OCI-LY7 (cell line): ENCODE measurements at places on chromosomes 16 and 17. TPM values are rescaled to one million over a fixed set of nuclear protein-coding genes. Genes with fewer than 3 reads are reported as not detected.

The ADORA2B gene
- not detected in 2 replicates for total RNA-seq

The BAIAP3 gene
- total RNA-seq = 2.4 and 3.2 TPM in 2 replicates

DNA sequence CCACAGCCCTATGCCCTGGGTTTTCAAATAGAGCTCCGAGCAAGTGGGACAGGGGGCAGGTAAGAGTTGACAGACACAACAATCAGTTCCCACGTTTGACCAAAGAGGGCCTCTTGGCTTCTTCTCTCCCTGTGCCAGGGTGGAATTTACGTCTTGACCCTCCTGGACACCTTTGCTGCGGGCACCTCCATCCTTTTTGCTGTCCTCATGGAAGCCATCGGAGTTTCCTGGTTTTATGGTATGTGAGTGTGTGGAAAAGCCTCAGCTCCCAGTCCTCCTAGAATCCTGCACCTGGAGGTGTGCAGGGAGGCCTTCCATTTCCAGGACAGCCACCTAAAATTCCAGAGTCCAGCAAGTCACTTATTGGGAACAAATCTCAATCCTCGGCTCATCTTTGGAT lies 42.5 kb downstream of the SLC6A2 start:
- DNase-seq = no peak

DNA sequence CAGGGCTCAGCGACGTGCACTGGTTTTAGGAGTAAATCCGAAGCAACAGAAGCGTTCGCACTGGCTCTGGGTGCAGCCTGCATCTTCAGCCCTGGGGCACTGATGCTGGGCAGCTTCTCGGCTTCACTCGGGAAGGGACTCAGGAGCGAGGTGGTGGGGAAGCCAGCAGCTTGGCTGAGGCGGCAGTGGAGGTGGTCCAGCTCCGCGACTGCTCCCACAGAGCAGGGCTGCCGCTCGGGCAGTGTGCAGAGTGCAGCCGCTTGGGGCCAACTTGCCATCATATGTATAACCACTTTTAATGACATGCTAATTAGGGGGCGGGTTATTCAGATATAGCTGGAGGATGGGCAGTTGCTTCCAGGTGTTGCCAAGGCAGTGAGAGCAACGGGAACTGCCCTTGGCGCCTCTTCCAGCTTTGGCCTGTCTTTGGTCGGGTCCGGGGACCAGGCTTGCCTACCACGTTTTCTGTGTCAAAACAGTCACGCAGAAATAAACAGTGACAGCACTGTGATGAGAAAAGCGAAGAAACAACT lies 26.7 kb downstream of the METRNL start:
- DNase-seq = no peak

The CES3 gene
- total RNA-seq = 1.4 and 1.9 TPM in 2 replicates

DNA sequence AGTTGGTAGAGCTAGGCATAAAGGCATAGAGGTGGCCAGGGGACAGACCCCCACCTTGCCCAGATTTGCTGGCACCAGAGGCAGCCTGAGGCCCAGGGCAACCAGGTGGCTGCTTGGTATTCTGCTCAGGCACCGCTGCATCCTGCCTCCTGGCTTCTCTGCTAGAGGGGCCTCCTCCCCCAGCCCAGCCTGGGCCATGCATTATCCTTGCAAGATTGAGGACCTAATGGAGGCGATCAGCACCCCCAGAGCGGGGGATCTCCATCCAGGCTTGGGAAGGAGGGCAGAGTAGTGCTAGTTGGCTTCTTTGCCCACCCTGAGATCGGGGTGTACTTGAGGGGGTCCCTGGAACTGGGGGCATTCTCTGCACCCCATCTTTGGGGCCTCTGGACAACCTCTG lies 23.8 kb downstream of the CDK5RAP3 start:
- DNase-seq = no peak

DNA sequence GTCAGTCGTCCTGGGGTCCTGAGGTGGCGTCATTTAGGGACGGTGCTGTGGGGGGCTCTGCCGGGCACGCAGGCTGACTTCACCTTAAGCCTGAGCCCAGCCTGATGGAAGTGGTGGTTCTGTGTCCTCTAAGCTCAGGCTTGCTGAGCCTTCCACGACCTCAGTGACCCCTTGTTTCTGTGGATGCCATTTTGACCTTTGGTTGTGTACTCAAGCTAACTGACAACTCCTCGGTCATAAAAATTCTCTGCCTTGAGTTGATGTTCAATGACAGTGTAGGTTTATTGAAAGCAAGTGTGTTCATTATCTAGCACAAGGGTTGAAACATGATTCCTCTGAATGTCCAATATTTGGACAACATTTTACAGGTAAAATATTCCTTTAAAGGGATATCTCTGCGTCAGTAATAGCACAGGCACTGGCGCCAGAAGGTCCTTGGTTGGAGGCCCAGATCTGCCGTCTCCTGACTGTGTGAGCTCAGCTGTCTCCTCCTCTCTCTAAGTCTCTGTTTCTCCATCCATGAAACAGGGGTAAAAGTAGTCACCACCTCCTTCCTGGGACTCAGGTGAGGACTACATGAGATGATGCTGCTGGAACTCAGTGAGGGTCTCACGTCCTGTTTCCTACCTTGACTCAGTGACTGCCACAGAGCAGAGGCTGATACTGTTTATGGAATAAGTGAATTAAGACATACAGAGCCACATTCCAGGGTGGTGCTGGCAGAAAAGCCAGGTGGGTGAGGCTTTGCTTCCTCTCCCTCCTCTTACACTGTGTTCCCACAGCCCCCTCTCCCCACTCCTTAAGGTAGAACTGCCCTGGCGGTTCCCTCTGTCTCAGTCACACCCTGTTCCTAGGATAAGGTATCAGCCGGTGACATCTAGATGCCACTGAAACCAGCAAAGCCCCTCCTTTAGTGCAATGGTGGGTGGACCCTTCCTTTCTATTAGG lies 75.7 kb downstream of the IRF8 start:
- no peak for DNase-seq

DNA sequence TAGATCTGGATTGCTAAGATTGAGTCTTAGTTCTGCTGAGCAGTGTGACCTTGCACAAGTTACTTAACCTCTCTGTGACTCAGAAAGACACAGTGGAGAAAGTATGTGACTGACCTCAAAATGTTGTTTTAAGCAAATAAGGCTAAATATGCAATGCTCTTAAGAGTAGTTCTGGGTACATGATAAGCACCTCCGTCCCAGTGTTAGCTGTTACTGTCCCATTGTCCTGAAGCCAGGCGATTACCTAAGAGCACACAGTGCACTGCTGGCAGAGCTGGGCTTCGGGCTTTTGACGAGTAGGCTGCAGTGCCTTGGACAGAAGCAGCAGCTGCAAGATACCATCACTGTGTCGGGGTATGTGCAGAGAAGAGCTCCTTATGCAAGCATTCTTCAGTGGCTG lies 32.7 kb upstream of the FOXF1 start:
- no peak for DNase-seq

DNA sequence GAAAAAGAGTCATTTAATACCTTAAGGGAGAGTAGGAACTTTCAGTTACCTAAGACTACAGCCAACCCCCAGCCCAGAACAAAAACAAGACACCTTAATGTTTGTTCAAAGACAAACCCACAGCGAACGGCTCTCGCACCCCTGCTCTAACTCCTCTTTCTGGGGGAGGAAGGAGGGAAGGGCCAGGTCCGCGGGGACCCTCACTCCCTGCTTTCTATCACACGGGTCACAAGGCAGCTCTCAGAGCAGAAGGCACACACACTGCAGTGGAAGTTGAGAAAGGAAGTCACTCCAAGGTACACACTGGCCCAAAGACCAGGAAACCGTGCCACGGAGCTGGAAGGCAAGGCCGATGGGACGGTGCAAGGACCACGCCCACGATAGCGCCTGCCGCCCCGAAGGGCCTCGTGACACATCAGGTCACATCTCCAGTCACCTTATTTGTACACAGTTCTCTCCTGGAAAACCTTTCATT lies 10.0 kb downstream of the LITAFD start:
- no peak for DNase-seq

DNA sequence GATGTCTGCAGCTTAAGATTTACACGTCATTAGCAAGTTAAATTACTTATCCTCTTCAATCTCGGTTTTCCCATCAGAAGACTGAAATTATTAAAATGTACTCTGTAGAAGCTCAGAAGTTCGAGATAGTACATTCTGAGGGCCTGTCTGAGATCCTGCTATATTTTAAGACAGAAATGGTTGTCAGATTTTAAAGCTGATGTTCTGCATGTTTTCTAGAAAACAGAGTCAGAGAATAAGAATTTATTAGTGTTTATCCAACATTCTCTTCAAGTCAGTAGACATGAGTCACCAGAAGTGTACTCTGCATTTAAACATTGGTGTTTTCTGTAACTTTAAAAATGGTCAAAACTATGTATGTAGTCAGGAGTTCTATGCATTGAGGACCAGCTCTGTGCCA lies 155.2 kb upstream of the MYOCD start:
- DNase-seq = no peak

GRCh38 chr16:30601966-30602365 lies 8.2 kb downstream of the ZNF689 start:
- DNase-seq = no peak

DNA sequence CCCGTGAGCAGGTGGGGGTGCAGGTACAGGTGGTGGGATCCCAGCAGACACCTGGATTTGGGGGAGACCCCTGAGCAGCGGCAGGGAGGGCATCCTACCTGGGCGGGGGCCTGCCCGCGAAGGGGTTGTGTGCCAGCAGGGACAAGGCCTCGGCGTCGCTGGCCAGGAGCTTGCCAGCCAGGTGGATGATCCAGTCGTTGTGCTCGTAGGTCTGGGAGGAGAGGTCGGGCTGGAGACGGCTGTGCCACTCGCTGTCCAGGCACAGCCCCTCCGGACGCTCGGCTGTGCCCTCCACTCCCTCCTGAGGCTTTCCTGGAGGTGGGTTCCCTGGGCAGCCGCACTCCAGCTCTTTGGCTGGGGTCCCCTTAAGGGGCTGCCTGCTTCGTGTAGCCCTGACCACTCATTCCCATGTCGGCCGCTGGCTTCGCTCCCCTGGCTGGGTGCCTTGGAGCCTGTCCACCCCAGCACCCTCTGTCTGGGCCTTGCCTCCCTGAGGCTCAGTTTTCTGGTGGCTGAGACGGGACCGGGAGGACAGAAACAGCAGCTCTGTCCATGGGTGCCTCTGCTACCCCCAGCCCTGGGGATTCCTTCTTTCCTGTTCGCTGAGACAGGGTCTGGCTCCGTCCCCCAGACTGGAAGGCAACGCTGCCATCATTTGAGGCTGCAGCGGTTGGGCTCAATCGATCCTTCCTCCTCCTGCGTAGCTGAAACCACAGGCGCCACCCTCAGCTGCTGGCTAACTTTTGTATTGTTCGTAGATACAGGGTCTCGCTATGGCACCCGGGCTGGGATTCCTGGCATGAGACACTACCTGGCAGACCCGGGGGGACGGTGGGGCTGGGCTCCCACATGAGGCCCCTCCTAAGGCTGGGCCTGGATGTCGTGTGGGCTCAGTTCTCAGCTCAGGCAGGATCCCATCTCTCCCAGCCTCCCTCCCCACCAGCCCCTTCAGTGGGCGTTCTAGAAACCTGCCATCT lies 68.6 kb upstream of the GNG13 start:
- no peak for DNase-seq

DNA sequence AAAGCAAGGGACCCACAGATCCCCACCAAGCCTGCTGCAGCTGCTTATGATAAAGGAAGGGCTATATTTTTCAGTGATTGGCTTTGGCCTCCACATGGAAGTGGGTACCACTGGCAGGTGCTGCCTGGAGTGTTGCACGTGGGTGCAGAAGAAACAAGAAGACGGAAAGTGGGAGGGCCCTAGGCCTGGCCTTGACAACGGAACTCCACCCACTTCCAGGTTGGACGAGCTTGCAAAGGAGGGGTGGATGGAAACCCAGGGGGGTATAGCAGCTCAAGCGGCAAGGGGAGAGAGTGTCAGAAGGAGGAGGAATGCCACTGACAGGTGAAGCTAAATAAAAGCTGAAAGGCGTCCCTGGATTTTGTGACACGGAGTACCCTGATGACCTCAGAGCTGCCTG lies 20.3 kb downstream of the TRIM25 start:
- no peak for DNase-seq

The SYT17 gene
- total RNA-seq = 6.0 and 6.2 TPM in 2 replicates

- no peak for DNase-seq
These were observed 62.5 kb downstream of the CA10 start for GRCh38 chr17:52096056-52096455.

- no peak for DNase-seq
These were observed 18.0 kb upstream of the ABCA5 start for GRCh38 chr17:69344939-69345338.

DNA sequence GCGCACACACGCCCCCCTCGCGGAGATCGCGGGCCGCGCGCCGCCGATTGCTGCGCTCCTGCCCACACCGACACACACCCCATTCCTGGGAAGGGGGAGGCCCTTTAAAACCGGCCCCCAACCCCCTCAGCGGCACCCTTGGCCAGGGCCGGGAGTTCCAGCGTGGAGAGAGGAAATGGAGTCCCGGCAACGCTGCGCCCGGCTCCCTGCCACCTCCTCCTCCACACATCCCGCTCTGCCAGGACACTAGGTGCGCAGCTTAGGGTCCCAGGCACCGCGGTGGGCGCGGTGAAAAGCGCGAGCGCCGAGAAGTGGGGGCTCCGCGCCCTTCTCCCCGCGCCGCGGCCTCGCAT lies 397 bp downstream of the CDC42EP4 start:
- DNase-seq = no peak

- DNase-seq = no peak
These were observed 152.9 kb upstream of the C16orf82 start for GRCh38 chr16:26913851-26914250.
